ENCODE measurements at places on chromosomes 16 and 17.

- DNase-seq, result no peak
- H3K27ac ChIP-seq, result no peak overlapping the region
- H3K36me3 ChIP-seq, result no peaks in the 10 kb centered on the region
- H3K4me1 ChIP-seq, result peaks cover 3% of the 10 kb centered on the region
- no peaks in the 10 kb centered on the region for H3K27me3 ChIP-seq
These were observed 190.9 kb downstream of the CCDC182 start for GRCh38 chr17:57553991-57554825.

GRCh38 chr17:40482722-40483121 lies 18.7 kb downstream of the TNS4 start:
- H3K4me3 ChIP-seq, result no peak overlapping the region
- no peaks in the 10 kb centered on the region for H3K4me1 ChIP-seq

DNA sequence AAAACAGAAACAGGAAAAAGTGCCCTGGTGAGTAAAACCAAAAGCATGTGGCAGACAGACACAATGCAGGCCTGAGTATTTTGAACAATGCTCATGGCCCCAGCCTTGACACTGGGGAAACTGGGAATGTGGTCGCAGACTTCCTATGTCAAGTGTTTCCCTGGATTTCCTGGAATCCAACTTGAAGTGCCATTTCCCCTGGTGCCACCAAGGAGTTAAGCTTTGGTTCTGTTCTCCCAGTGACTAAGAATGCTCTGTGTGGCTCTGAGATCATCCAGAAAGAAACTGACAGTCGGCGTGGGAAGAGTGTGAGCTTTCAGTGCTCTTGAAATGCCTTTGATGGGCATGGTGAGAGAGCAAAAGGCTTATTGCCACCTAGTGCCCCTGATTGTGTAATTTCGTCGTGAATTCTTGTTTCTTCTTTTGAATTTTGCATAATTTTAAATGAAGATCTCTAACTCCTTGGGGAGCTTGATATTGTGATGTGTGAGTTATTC lies 96.0 kb downstream of the YPEL2 start:
- H3K27ac ChIP-seq, result peak overlapping the region; percentile 98
- H3K4me3 ChIP-seq, result peak overlapping the region; percentile 15
- no peaks in the 10 kb centered on the region for H3K36me3 ChIP-seq

DNA sequence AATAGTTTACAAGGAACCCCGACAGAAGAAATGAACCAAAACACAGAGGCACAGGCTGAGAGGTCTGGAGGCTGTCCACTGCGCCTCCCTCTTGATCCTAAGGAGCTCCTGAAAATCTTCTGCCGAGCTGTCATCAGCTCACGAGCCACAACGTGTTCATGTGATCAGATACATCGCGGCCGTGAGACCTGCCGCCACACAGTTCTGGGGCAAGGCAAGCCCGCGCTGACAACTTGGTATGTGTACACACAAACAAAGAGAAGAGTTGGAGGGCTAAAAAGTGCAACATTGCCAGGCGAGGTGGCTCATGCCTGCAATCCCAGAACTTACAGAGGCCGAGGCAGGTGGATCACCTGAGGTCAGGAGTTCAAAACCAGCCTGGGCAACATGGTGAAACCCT lies 7.6 kb downstream of the EXOC7 start:
- no peak overlapping the region for H3K4me3 ChIP-seq
- peaks cover 47% of the 10 kb centered on the region for H3K36me3 ChIP-seq
- H3K4me1 ChIP-seq, result no peaks in the 10 kb centered on the region

DNA sequence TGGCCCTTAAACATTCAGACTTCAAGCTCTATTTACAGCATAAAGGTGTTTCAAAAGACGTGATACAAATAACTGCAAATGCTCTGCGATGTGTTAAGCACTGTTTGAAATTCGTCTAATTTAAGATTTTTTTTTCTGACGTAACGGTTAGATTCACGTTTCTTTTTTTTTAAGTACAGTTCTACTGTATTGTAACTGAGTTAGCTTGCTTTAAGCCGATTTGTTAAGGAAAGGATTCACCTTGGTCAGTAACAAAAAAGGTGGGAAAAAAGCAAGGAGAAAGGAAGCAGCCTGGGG lies 681 bp upstream of the MAPT start:
- H3K4me3 ChIP-seq, result peak overlapping the region; percentile 99
- no peaks in the 10 kb centered on the region for H3K27me3 ChIP-seq
- peaks cover 14% of the 10 kb centered on the region for H3K4me1 ChIP-seq
- H3K36me3 ChIP-seq, result no peaks in the 10 kb centered on the region

Data from thoracic aorta (tissue), 2 donors.